ENCODE measurements at places on chromosomes 2 and 18. TPM values are rescaled to one million over a fixed set of nuclear protein-coding genes. Genes with fewer than 3 reads are reported as not detected.

The SYT4 gene
- not detected for total RNA-seq

The PRPF40A gene
- 91.9 TPM for total RNA-seq

The UNC80 gene
- 0.62 TPM for total RNA-seq

The DAW1 gene
- total RNA-seq, result 0.25 TPM

The ERICH2 gene
- total RNA-seq, result 0.58 TPM

The LINC00305 gene
- total RNA-seq, result not detected

The SRD5A2 gene
- total RNA-seq, result not detected

The GPBAR1 gene
- 1.1 TPM for total RNA-seq

The GPR39 gene
- 1.9 TPM for total RNA-seq

The NEU4 gene
- not detected for total RNA-seq

Measured in lower leg skin (tissue), 4 donors.